Fibroblast of skin of right quadriceps (primary cell): ENCODE measurements at places on chromosomes 13 and 19.

DNA sequence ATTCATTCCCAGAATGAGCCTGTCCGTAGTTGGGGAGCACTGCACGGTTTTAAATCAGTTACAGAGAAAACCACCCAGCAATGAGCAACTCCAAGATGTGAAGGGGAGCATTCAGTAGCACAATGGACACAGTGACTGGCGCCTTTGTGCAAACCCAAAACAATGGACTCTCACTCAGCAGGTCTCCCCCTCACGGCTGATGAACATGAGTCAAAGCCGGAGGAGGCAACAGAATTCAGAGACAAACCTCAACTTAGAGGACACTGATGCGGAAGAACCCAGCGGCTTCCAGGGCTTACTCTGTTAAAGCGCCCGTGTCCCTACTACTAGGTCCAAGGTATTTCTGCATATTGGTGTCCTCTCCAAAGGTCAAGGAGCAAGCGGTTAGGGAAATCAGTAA, 17.7 kb downstream of the PLEKHF1 start:
- no peak for DNase-seq

DNA sequence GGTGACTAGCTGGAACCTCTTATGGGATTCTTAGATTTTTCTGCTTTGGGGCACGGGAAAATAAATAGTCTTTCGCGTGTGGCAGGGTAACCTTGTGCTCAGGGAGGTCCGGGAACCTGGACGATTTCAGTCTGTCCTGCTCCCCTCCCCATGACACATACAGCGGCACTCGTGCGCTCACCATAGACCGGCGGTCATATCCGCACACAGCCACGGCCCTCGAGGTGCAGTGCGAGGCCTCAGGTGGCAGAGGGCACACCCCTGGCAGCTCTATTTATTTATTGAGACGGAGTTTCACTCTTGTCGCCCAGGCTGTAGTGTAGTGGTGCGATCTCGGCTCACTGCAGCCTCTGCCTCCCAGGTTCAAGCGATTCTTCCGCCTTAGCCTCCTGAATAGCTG, 3.0 kb downstream of the ONECUT3 start:
- no peak for DNase-seq

- DNase-seq: peak; percentile 61
Observed at GRCh38 chr13:47897411-47898050, 103.5 kb downstream of the SUCLA2 start.

GRCh38 chr13:103730407-103730806, 664.2 kb upstream of the SLC10A2 start:
- DNase-seq: no peak

DNA sequence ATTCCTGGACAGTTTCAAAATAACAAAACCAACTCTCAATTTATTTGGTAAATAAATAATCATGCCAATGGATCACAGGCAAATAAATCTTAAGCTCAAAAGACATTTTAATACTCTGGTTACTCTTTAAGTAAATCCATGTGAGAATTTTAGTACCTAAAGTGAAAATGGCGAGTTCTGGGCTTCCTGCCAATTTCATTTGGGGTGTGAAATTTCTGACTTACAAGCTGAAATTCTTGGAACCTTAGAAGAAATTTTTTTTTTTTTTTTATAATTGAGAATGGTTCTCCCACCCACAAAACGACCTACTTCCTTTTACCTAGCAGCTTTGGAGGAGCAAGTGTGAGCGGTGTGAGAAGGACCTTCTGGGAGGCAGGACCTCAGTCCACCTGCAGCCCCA, 354.5 kb upstream of the NBEA start:
- DNase-seq: peak; percentile 60

GRCh38 chr19:49336482-49337266, 1.5 kb downstream of the CD37 start:
- DNase-seq: no peak

DNA sequence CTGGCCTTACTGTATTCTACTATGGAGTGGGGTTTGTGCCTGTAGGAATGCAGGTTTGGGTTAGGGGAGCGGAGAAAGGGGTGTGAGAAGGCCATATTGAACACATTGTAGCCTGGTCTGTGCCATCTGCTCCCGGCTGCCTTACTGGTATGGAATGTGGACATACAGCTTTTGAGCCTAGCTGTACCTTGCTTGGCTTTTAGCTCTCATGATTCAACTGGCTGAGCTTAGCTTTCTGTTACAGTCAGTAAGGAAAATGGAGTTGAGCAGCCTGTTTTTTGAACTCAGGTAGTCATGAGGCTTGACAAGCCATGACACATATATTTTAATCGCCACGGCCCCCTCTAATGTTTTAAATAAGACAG, 41.6 kb downstream of the ARHGAP35 start:
- DNase-seq: peak; percentile 23

GRCh38 chr19:19138109-19138981, at the start of gene TMEM161A:
TMEM161A (minus strand) TSS chr19:19138478; CDS start chr19:19138428, 50 bp downstream.
- peak; percentile 99 for DNase-seq

- DNase-seq: peak; percentile 17
Observed at GRCh38 chr19:40035996-40036395, 20.0 kb downstream of the ZNF780B start.

DNA sequence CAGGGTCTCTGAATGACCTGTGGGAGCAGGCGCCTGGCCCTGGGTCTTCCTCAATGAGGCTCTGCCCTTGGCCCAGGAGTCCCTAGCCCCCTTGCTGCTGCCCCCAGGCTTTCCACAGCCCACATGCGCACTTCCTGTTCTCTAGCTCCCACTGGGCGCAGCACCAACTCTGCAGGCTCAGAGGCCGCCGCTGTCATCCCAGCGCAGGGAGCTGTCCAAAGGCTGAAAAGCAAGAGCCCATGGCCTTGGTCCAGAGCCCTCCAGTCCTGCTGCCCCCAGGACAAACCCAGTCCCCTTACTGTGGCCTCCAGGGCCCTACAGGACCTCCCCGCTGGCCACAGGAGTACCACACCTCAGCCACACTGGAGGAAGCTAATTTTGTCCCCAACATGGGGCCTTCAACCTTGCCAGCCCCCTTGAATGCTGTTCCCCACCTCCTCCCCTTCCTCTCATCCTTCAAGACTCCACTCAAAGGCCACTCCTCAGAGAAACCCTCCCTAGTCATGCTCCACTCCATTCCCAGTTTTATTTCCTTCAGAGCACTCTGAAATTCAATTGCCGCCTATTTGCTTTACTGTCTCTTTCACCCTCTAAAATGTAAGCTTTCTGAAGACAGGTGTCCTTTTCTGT, 8.0 kb upstream of the POU2F2 start:
- DNase-seq: peak; percentile 66

GRCh38 chr13:40503011-40503410, 163.4 kb downstream of the FOXO1 start:
- no peak for DNase-seq

GRCh38 chr19:50573741-50574461, 5.7 kb upstream of the LRRC4B start:
- DNase-seq: no peak

- no peak for DNase-seq
Observed at GRCh38 chr13:24615114-24615513, 65.1 kb upstream of the ATP12A start.

DNA sequence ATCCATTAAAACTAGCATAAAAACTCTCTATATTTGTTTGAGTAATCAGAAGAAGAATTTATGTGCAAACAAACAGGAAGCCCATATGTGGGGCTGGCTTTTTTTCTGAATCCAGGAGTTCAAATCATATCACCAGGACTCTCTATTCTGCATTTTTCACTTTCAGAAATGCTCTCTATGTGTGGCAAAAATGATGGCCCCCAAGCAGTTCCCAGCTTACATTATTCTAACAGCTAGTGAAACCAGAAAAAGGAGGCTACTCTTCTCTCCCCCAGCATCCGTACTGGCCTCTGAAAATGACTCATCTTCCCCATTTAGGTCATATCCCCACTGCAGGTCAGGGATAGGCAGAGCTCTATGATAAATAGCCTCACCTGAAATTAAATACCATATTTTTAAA, 20.4 kb downstream of the RBM26 start:
- DNase-seq: no peak

DNA sequence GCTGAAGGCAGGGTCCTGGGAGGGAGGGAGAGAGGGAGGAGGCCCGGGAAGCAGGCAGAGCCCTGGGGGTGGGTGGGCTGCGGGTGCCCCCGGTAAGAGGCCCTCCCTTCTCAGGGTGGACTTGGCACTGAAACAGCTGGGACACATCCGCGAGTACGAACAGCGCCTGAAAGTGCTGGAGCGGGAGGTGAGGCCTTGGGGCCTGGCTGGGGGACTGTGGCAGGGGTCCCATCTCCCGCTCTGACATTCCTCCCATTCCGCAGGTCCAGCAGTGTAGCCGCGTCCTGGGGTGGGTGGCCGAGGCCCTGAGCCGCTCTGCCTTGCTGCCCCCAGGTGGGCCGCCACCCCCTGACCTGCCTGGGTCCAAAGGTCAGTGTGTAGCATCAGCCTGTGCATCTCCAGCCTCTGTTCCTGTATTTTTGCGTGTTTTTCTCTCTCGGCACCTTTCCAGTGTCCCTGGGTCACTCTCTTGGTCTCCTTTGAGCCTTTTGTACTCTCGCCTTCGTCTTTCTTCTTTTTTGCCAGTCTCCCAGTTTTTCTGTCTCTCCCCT, 53.4 kb downstream of the TRPM4 start:
- DNase-seq: no peak

DNA sequence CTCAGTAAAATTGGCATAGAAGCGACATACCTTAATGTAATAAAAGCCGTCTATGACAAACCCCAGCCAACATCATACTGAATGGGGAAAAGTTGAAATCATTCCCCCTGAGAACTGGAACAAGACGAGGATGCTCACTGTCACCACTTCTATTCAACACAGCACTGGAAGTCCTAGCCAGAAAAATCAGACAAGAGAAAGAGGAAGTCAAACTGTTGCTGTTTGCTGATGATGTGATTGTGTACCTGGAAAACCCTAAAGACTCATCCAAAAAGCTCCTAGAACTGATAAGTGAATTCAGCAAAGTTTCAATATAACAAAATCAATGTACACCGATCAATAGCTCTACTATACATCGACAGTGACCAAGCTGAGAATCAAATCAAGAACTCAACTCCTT, 63.3 kb downstream of the TNFSF13B start:
- DNase-seq: no peak

DNA sequence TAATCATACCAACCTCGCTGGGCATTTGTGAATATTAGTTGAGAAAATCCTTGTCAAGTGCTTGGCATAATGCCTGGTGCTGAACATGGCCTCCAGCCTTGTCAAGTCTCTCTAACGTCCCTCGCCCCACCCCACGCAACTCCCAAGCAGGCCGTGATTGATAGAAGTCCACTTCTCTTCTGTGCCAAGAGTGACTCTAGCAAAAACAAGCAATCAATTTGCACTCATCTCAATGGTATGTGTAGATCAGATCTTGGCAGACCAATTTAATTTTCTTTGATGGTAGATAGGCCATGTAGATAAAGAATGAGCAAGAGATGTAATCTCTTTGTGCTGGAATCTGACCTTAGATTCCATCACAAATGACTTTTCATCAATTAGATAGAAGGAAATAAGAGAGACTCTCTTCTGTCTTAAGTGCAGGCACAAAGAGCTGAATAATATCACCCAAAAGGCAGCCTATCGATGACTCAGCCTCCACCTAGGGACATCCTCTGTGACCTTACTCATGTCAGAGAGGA, 31.0 kb upstream of the KATNAL1 start:
- peak; percentile 77 for DNase-seq

DNA sequence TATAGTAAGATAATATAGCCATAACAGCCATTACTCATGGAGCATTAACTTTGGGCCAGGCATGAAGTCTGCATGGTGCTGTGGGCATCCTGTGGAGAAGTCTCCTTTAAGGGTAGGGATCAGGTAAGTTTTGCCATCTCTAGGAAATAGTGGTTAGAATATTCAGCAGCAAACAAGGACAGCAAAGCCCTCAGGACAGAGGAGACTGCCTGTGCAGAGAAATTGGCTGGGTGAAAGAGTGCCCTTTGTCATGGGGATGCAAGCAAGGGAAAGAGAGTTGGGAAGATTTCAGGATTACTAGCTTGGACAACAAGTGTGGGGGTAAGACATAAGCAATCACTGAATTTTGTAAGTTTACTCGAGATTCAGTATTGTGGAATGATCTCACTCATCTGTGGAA, 15.7 kb upstream of the OBI1 start:
- no peak for DNase-seq

DNA sequence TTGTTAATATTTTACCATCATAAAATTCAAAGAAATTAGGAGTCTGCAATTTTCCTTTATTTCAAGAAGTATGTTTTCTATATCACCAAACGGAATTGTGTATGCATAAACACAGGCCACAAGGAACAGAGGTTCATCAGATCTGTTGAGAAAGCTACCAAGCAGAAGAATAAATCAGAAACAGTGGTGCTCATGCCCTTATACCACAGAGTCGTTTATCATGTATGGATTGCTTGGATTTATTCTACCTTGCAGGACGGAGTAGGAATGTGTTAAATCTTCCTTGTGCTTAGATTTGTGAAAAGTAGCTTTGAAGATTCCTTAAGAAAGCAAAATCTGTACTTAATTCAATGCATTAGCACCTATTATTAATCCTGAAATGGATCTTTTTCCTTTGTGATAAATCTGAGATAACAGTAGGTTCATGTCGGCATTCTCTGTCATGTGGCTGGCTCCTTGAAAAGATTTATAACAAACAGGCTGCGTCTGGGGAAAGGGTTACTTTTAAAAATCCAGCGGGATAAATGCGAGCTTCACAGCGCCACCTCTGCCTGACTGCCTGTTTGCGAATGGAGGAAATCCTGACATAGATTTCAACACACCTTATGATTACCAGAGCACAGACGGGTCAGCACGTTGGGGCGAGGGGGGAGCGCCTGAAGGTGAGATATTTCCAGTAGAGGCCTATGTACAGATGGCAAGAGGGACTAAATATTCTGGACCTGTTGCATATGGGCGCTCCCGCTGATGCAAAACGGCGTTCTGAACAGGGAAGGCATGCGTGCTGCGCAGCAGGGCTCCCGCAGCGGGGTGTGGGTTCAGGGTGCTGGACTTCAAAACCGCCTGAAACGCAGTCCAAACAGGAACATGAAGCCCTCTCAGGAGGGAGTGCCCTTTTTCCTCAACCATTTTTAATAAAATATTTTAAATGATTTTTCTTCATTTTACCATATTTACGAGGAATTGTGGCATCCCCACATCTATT, 445.5 kb upstream of the SGCG start:
- no peak for DNase-seq
